Activated CD4-positive, alpha-beta T cell treated with anti-CD3 and anti-CD28 coated beads, Interleukin-10, Interleukin-2, amounts not matched to agents 100 ng/mL and 50 ng/mL, durations not matched to agents 16 hours and 8 hours (primary cell): ENCODE measurements at places on chromosomes 2 and 18.

GRCh38 chr18:74563999-74564398 is 29.7 kb downstream of the CNDP1 start:
- no peak for DNase-seq

- DNase-seq, result no peak
These were observed 163.5 kb upstream of the BOD1L2 start for GRCh38 chr18:56983275-56983992.

DNA sequence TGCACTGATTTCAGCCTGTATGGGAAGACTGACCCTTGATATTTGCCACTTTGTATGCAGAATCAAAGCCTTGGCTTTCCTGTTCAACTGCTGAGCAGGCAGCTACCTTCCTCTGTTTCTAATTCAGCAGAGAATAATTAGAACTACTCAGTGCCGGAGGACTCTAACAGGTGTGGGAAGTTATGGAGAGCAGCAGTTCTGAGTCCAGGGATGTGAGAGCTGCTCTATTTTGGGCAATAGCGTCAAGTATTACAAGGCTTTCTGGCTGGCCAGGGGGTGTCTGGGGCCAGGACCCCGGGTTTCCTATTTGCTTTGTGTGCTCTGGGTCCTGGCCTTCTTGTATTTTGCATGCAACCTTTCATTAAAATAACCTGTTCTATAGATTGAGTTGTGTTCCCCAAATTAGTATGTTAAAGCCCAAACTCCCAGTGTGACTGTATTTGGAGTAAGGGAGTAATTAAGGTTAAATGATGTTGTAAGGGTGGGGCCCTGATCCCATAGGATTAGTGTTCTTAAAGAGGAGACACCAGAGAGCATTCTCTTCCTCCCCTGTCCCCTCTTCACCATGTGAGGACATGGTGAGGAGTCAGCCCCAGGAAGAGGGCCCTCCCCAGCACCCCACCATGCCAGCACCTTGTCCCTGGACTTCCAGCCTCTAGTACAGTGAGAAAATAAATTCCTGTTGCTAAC is 5.6 kb upstream of the NTSR2 start:
- DNase-seq, result no peak

DNA sequence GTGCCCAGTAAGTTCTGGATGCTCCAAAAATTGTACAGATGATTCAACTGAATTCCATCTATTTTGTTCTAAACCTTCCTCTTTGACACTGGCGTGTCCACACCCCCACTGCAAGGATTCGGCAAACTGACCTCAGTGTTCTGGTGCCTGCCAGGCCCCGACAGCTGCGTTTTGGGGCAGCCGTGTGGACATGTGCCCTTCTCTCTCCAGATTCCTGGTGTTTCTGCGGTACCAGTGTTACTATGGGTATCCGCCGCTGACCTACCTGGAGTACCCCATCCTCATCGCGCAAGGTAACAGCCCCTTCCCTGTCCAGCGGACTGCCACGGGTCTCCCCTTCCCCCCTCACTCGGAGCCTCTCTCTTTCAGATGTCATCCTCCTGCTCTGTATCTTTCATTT is 5.0 kb downstream of the SLC66A3 start:
- DNase-seq, result no peak
